CD8-positive, alpha-beta T cell (primary cell): ENCODE measurements at places on chromosomes 4 and X.

DNA sequence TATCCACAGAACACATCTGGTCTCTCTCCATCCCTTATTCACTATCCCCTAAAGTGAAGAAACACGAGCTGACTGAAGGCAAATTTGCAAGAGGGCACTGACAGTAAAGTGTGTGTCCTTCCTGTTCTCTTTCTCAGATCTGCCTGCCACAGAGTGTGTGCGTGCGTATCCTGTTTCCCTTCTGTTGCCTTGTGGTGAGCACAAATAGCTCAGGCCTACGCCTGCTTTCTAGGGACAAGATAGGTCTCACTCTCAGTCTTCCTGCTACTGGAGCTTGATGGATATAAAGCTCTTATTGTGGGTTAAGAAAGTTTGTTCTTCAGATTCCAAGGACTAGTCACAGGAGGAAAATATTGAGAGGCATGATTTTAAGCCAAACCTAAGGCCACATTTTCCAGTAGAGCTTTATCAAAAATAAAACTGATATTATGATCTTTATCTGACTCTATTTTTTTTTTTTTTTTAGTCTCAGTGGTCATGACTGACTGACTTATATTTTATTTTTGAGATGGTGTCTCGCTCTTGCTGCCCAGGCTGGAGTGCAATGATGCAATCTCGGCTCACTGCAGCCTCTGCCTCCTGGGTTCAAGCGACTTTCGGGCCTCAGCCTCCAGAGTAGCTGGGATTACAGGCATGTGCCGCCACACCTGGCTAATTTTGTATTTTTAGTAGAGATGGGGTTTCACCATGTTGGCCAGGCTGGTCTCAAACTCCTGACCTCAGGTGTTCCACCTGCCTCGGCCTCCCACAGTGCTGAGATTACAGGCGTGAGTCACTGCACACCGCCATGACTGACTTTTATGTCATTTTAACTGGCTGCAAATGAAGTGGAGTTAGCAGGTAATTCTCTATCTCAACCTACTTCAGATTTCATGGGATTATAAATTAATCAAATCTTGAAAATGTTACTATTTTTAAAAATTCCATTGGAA is 140.3 kb upstream of the SH3RF1 start:
- peak; percentile 40 for DNase-seq

DNA sequence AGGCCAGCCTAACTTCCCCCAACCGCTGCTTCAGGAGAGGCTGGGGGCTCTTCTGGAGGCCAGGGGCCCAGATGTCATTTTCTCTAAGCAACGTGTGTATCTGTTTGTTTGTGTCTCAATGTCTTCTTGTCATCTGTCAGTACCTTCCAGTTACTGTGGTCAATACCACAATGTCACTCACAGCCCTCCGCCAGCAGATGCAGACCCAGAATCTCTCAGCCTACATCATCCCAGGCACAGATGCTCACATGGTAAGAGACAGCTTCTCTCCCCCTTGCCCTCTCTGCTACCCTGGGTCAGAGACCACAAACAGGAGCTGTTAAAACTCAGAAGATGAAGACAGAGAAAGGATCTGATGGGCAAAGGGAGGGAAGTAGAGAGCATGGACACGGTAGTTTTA is 5.0 kb downstream of the XPNPEP2 start:
- DNase-seq = no peak

DNA sequence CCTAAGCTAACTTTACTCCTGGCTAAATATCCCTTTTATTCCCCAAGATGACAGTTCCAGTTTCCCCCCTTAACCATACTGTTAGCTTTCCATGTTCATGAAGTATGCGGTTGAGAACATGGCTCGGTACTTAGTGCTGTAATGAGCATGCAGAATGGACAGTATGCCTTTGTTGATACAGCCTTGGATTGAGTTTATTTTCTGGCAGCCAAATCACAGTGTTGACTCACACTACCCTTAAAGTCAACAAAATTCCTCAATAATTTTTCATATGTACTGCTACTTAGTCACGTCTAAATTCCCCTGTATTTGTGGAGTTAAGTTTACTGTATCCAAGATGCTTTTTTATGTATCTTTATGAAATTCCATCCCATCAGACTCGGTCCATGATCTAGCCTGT is 1.4 kb upstream of the VEGFC start:
- DNase-seq = no peak

- no peak for DNase-seq
Observed at GRCh38 chr4:106691749-106692148, 323.2 kb upstream of the GIMD1 start.

GRCh38 chr4:98055800-98056501 is 87.3 kb downstream of the STPG2 start:
- no peak for DNase-seq

GRCh38 chr4:74217365-74217764 is 59.4 kb downstream of the MTHFD2L start:
- DNase-seq = no peak

DNA sequence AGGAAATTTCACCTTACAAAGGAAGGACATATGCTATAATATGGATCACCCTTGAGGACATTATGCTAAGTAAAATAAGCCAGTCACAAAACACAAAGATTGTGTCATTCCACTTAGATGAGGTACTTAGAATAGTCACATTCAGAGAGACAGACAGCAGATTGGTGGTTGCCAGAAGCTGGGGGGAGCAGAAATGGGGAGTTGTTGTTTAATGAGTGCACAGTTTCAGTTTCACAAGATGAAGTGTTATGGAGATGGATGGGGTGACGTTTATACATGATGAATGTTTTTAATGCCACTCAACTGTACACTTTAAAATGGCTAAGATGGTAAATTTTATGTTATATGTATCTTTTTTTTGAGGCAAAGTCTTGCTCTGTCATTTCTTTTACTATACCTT is 14.8 kb upstream of the SPON2 start:
- peak; percentile 87 for DNase-seq

GRCh38 chrX:147405764-147406163 is 506.0 kb upstream of the FMR1 start:
- no peak for DNase-seq

DNA sequence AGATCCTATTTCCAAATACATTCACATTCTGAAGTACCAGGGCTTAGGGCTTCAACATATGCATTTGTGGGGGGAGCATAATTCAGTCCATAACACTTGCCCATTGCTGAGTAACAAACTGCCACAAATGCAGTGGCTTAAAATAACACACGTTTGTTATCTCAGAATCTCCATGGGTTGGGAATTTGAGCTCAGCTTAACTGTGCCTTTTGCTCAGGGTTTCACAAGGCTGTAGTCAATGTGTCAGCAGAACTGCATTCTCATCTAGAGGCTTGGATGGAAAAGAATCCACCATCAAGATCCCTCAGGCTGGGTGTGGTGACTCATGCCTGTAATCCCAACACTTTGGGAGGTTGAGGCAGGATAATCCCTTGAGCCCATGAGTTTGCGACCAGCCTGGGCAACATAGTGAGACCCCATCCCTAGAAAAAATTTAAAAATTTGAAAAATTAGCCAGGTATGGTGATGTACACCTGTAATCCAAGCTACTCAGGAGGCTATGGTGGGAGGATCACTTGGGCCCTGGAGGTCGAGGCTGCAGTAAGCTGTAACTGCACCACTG is 25.8 kb upstream of the TBL1X start:
- no peak for DNase-seq

DNA sequence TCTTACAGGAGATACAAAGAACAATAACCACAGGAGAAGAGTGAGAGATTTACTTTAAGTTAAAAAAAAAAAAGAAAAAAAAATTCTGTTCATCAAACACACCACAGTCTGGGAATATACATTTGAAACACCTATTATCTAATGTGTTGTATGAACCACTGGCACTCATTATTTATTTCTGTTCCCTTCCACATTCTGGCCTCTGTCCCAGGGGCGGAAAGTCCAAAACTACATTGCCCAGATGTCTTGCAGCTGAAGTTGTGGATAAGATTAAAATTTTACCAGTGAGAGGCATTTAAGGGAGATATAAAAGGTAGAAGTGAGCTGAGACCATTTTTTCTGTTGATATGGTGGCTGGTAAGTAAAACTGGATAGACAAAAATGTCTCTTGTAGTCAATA is 56.2 kb downstream of the SCLT1 start:
- no peak for DNase-seq

GRCh38 chr4:85127653-85128052 is 161.2 kb upstream of the WDFY3 start:
- no peak for DNase-seq

GRCh38 chr4:24482871-24483270 is 101.5 kb downstream of the DHX15 start:
- DNase-seq = no peak

GRCh38 chr4:123312951-123313592 is 83.5 kb upstream of the SPRY1 start:
- no peak for DNase-seq

GRCh38 chr4:93605163-93605562 is 223.4 kb upstream of the ATOH1 start:
- DNase-seq = no peak

DNA sequence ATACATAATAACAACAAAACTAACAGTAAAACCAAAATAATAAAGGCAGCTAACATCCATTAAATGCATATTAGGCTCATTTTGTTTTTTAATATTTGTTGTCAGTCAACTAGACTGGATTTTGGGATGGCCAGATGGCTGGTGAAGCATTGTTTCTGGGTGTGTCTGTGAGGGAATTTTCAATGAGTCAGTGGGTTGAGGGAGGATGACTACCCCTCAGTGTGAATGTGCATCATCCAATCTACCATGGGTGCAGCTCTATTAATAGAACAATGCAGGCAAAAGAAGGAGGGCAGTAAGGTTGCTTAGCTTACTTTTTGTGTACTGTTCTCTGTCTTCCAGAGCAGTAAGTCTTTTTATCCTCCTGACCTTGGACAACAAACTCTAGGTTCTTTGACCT is 484.2 kb upstream of the HS3ST1 start:
- no peak for DNase-seq

- no peak for DNase-seq
Observed at GRCh38 chr4:85733798-85734197, 258.8 kb downstream of the ARHGAP24 start.

DNA sequence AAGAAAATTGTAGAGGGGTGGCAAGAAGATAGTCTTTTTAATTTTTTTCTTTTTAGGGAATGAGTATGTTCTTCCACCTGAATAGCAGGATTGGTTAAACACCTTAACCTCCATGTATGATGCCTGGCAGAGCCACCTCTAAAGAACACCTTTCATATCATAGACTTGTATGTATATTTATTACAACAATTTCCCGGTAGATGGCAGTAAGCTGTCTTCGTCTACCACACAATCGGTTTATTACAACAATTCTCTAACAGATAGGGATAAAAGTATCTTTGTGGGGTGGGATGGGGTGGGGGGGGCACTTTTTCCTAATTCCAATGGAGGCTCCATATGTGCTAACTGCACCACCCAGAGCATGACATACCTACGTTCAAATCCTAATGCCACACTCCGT is 255.5 kb downstream of the LDB2 start:
- DNase-seq = no peak

DNA sequence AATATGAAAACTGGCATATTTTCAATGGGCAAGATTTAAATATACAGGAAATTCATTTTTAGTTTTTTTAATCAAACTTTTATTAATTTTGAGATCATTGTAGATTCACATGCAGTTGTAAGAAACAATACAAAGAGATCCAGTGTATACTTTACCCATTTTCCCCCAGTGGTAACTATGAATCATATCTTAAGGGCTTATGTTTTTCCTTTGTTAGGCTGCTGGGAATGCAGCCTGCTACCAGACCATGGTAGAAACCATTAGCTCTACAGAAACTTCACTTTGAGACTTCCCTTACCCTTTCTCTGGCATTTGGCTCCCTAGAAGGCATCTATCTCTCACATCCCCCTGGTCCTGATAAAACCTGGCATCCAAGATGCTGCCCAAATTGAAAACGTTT is 147.6 kb upstream of the EOLA2 start:
- no peak for DNase-seq

- no peak for DNase-seq
Observed at GRCh38 chr4:164343472-164343976, 410.4 kb upstream of the SMIM31 start.

DNA sequence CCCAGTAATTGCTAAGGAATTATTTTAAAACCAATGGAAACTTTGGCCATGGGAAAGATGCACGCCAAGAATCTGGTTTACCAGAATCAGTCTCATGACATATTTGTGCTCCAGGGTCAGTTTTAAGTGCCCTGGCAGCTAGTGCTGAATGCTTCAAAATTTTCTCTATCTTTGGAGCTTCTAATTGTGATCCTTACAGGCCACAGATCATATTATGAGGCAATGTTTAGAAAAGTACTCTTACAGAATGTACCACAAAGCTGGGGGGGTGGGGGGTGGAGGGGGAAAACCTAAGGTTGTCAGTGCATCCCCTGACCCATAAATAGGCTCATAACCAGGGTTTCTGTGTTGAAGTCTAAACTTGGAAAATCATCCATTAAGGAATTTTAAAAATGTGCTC is 514.5 kb downstream of the INPP4B start:
- DNase-seq = no peak

DNA sequence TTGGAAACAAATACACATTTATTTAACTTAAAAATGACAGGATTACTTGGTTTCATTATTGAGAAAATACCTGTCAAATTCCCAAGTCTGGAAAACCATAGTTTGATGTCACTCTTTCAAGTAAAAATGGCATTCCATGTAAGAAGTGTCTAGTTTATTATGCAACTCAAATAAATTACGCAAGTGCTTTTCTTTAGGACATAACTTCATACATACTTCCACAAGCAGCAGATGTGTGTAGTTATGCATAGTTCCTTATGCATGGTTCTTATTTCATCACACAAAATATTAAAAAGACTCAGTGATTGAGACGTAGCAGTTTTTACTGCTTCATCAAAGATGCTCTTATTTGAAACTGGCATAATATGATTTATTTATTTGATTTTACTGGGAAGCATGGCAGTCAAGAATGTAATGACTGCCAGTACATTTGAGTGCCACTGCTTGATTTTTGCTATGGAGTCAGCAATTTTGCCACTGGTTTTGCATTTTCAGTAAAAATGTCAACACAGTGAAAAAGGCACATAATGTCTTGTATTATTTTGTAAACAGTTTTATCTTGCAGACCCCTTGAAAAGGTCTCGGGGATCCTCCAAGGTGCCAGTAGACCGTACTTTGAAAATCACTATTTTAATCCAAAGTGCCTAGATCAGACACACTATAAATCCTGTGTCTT is 62.1 kb downstream of the CLCN3 start:
- DNase-seq = no peak

DNA sequence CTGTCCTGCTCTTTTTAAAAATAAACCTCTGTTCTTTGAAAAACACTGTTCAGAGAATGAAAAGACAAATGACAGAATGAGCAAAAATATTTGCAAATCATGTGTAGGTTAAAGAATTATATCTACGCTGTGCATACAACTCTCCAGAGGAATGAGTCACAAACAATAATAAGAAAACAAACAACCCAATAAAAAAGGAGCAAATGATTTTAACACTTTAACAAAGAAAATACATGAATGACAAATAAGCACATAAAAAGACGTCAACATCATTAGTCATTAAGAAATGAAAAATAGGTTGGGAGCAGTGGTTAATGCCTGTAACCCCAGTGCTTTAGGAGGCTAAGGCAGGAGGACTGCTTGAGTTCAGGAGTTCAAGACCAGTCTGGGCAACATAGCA is 21.1 kb upstream of the LRCH2 start:
- no peak for DNase-seq
